Fibroblast of upper back skin (primary cell): ENCODE measurements at places on chromosomes 1 and 21.

DNA sequence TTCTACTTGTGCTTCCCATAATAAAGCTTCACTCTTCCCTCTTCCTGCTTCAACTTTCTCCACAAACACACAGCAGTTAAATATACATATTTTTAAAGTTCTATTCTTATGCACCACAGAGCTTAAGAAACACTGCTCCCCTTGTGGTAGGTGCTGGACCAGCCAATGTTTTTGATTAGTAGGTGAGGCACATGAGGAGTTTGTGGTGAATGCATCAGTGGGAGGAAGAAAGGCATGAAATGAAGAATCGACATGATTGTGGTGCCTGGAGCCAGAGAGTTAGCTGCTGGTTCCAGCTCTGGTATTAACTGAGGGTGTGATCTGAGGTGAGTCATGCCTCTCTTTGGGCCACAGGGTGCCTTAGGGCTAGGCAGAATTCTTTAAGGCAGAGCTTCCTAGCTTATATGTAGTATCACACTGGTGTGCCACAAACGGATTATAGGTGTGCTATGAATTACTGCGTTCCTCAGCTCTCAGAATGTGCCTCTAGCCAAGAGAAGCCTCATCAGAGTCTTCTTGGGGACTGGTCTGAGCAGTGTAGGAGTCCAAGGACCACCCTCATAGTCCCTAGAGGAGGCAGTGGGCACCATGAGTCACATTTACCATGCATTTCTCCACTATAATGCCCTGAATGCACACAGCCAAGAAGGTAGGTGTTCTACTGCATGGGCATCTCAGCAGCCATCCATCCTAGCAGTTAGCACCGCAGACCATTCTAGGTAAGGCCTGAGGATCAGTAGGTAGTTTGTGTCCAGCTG is 97.4 kb upstream of the SGIP1 start:
- DNase-seq = peak; percentile 93

DNA sequence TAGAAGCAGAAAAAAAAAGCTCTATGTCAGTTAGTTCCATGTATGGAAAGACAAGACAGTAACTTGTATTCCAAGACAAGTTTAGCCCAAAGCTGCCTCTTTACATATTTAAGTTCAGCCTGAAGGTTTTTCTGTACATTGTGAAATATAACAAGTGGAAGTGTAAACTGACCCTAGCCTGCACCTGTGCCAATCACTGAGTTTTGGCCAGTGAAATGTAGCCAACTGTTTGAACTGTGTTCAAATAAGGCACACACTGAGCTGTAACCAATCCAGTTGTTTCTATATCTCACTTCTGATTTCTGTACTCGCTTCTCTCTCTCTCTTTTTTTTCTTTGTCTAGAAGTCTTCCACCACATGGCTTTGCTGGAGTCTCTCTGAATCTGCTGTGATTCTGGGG is 1227.1 kb downstream of the NCAM2 start:
- DNase-seq = no peak

- no peak for DNase-seq
Observed at GRCh38 chr1:218613105-218613504, 268.0 kb downstream of the TGFB2 start.

DNA sequence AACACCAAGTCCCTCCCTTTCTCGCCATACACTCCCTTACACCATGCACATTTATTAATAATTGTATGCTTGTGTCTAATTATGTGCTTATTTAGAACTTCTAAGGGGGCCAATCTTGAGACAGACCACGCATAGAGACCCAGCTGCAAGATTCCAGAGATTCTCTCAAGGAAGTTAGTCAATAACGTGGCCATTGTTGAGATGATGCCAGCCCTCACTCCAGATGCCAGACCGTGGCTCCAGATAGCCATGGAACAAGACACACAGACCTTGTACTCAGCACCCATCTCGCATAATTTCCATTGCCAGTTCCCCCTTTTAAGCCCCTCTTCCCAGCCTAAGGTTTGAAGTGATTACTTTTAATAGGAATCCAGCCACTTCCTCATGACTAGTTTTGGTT is 62.4 kb downstream of the DIRAS3 start:
- DNase-seq = peak; percentile 49

GRCh38 chr1:98662356-98662670 is 792 bp downstream of the SNX7 start:
- DNase-seq = no peak

GRCh38 chr1:153827168-153827964 is 52.2 kb downstream of the SLC27A3 start:
- no peak for DNase-seq

DNA sequence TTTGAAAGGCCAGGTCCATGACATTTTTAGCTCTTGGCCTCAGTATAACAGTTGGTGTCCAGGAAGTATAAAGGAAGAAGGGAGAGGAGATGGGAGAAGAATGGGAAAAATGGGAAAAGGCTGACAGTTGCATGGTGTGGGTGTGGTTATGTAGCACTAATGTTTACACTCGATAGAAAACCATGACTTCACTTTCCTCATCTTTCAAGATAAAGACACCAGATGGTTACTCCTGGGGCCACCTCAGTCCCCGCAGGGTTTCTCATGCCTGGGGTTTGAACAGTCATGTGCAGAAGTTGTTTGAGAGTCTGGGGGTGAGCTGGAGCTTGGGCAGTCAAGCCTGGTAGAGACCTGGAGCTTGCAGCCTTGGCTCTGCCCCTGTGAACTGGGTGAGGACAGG is 7.9 kb downstream of the PGBD2 start:
- DNase-seq = no peak

DNA sequence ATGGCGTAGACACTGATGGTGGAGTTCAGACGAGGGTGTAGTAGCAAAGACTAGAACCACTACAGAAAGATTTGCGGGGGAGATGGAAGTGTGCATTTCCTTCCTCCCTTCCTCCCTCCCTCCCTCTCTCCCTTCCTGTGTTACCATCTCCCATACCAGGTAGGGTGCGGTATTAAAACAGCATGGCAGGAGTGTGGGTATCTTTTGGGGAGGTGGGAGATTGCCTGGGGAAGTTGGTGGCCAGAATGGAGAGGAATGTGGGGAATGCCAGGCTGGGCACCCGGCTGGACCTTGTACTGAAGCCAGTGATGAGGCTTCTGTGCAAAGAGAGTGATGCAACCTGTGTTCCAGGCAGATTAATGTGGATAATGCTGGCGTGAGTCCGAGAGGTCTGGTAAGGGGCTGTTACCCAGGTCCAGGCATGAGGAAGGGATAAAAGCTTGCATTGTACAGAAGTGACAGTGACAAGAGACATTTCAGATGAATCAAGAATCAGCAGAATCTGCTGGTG is 30.3 kb upstream of the PPP2R5A start:
- DNase-seq = no peak

- DNase-seq = no peak
Observed at GRCh38 chr21:39319251-39319756, 5.9 kb upstream of the BRWD1 start.

DNA sequence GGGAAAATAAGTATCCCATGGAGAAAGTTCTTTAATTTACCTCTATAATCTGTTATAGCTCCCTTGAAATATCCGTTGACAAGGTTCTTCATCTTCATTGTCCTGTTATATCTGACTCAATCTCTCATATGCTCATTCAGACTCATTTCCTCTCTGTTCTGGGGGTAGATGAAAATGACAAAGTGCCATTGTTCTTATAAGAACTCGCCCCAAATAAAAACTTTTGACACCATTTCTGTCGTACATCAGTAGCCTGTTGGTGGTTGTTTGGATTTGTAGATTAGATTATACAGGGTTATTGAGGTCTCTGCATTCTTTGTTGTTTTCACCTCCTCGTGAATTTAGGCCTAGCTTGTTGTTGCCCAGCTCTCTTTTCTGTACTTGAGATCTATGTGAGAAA is 55.2 kb upstream of the IPO9 start:
- no peak for DNase-seq

DNA sequence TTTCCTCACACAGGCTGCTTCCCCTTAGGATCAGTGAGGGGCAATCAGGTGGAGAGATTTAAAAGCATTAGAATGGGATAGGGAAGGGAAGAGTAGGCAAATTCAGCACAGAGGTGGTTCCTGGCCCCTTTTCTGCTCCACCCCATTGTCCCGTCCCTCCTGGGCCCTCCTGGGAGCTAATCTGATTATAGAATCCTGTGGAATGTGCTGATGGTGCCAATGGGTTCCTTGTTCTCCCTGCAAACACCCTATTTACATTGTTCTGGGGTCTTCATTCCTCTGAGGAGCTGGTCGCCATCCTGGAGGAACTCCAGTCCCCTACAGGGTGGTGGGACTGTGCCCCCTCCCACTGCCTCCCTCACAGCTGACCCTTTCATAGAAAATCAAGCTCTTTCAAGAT is 34.4 kb upstream of the LRP8 start:
- no peak for DNase-seq

GRCh38 chr1:153429266-153430165 is 13.2 kb downstream of the S100A7A start:
- no peak for DNase-seq

DNA sequence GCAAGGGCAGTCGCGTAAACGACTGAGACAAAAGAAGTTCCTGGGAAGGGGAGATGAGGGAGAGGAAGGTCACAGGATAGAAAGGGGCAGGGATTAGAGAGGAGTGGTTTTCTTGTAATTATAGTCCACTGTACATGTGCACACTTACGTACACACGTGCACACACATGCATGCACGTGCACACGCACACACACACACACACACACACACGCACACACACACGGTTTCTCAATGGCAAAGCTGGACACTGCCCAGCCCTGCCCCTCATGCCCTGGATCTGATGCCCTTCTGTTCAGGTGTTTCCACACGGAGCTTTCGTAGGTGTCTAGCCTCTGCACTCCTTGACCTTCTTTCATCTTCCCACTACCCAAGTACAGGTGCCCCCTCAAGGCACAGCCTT is 3.9 kb downstream of the OR2B11 start:
- DNase-seq = no peak

DNA sequence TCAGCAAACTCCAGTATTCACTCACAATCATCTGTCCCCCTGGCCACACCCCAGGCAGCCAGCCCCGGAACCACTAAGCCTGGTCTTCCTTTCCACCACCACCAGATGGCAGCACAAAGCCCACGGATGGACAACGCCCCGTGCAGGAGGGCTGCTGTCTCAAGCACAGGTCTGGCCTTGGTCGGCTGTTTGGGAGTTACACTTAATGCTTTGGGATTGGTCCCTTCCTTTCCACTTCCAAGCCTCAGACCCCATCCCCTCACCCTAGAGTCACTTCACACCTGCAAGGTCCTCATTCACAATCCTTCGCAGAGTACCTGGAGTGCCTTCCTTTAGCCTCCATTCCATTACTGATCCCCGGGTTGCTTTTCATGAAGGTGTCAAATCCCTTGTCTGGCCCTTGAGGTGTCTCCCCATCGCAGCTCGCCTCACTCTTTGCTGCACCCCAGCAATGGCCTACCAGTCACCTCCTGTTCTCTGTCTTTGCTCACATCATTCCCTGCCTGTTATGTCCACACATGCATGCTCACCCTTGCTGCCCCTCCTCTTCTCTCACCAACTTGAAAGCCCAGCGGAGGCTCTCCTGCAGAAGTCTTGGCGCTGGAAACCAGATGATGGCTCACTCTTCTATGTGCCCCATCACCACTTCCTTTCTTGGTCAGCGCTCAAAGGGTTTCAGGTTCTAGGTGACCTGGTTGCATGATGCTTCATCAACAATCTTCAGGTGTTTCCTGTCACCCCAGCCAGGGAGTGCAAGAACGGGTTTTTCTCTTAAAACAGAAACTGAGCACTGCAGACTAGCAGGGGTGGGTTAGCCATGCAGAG is 24.9 kb upstream of the KCNA2 start:
- peak; percentile 53 for DNase-seq

DNA sequence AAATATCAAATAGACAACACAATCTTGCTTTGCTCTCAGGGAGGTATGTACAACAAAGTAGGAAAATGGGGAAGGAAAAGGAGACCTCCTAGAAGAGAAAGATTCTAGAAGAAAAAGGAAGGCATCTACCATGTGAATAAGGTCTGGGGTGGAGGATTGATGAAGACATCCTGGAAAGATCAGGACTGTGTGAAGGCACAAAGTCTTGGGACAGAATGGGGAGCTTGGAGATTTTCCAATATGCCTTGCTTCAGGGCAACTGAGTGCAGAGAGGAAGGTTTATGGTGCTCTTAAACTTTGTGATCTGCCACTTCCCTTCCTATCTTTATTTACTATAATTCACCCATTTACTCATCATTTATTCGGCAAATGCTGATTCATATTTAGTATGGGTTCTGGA is 352.0 kb downstream of the PLPP3 start:
- DNase-seq = no peak

GRCh38 chr1:1307923-1308755 is at the start of the genes ACAP3 and PUSL1:
ACAP3 (minus strand) TSS chr1:1307930; CDS start chr1:1307815, 115 bp downstream.
PUSL1 (plus strand) TSS chr1:1308597; CDS start chr1:1308644, 47 bp downstream.
- DNase-seq = peak; percentile 90

- no peak for DNase-seq
Observed at GRCh38 chr1:201405484-201405831, 6.3 kb upstream of the LAD1 start.

- DNase-seq = no peak
Observed at GRCh38 chr1:31696242-31696641, 7.6 kb downstream of the COL16A1 start.

- DNase-seq = peak; percentile 79
Observed at GRCh38 chr1:8439015-8439702, 121.2 kb downstream of the SLC45A1 start.

DNA sequence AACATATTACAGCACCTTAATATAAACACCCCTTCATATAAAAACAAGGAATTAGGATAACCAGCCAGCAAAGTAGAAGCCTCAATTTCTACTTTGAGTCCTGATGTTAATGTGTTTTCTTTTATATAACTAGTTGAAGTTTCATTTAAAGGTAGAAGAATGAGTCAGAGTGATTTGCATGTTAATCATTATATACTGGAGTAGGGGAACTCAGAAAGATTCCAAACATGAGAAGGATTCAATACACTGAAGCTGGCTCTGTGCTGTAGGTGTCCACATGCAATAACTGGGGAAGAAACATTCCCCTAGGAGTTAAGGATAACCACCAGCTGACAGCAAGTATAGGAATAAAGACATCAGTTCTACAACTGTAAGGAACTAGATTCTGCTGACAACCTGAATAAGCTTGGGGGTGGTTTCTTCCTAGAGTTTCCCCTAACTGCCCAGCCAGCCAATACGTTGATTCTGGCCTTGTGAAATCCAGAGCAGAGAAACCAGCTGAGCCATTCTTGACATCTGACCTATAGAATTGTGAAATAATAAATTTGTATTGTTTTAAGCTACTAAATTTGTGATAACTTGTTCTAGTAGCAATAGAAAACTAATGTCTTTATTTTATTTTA is 33.4 kb upstream of the RNPC3 start:
- DNase-seq = peak; percentile 69

DNA sequence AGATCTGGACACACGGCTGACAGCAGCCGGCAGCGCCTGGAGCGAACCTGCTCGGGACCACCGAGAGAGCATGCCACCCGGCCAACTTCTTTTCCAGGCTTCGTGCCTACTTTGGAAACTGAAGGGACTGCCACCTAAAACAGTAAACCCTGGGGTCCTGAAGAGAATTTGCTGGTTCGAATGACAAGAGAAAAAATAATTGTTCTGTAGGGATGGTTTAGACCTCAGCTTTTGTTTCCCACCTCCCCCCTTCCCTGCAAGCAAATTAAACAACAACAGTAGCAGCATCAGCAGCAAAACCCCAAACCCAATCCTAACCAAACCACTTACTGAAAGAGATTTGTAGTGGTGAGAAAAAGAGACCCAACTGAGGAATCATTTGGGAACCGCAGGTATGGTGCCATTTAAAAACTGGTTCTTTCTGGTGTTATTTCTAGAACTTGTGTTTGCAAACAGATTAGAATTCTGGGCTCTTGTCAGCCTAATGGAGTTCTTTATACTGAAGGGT is 105.6 kb downstream of the LEPR start:
- DNase-seq = no peak

- no peak for DNase-seq
Observed at GRCh38 chr1:10969267-10969970, 43.0 kb upstream of the TARDBP start.
